Stimulated activated CD4-positive, alpha-beta T cell treated with anti-CD3 and anti-CD28 coated beads, Interleukin-4, amount 100 ng/mL, for 48 hours (primary cell): ENCODE measurements at places on chromosomes 6 and 20.

DNA sequence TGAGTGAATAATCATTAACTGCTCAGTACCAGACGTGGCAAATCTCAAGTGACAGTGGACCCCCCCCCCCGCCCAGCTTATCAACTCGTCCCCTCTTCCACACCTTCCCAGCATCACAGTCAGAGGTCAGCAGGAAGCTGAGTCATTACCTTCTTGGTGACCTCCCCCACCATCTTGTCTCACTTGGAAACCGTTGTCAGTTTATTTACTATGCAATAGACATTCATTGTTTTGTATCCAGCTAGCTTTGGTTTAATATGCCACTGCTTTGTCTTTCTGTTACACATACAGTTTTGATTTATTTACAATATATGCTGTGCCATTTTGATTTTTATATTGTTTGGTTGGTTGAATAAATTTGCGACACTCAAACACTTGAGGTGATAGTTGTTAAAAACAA lies 158.1 kb downstream of the QKI start:
- DNase-seq: no peak

DNA sequence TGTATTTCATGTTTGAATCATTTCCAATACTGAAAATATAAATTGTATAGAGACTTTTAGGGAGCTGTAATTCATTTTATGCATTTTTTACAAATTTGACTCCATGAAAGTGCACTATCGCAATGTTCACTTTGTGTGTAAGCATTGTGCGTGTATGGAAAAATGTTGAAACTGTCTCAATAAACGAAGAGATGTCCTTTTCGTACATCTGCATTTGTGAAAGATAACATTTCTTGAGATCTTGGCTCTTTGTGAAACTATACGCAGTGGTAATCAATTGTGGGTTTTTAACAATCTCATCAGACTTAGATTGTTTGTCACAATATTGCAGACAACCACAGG lies 18.6 kb upstream of the ZBP1 start:
- no peak for DNase-seq

DNA sequence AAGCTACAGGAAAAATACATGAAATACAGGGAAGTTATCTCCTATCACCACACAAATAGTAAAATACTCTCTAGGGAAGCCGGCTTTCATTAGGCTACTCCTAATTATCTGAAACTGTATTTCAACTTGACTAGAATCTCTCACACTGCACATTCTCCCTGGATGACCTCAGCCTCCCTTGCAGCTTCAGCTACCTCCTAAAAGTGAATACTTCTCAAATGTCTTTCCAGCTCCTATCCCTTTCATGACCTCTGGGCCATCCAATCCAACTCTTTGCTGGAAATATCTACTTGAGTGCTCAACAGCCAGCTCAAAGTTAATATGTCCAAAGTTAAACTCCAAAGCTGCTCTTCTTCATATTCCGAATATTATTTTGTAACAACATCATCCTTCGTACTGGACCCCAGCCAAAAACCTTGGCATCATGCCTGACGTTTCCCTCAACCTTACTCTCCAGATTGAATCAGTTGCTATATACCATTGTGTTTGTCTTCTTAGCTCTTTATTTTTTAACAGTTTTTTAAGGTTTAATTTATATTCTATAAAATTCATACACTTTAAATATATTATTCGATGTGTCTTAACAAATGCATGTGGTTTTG lies 29.4 kb upstream of the KIF6 start:
- no peak for DNase-seq

DNA sequence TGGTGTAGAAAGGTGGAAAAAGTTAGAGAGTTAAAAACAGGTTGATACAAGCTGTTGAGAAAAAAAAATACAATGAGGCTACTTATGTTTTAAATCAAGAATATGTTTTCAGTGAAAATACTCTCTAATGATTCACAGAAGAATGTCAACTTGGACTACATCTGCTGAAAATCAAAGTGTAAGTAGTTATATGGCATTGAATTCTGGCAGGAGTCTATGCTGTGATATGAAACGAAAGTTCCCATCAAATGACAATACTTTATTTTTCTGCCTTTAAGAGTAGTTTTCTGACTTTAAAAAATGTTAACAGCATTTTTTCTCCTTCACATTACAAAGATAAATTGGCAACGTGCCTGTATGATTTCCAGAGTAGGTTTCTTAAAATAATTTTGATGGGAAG lies 158.3 kb downstream of the EYA4 start:
- no peak for DNase-seq

- DNase-seq: no peak
Measured at GRCh38 chr6:52529311-52529710, 47.5 kb downstream of the TRAM2 start.

DNA sequence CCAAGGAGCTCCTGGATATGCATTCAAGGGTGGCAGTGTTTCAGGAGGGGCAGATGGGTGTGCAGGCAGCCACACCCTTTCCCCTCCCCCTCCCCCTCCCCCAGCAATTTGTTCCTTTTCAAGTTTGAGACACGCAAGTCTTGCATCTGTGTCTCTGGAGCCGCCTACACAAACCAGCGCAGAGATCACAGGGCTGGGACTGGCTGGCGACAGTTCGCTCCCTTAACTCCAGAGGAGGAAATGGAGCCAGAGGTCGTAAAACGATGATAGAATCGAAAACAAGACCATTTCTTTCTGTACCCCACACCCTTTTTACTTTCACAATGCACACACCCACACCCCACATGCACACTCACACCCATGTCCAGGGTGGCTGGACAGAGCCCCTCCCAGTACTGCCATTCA lies 163.1 kb downstream of the LY86 start:
- DNase-seq: no peak

- no peak for DNase-seq
Measured at GRCh38 chr20:309306-309840, 12.0 kb downstream of the ZCCHC3 start.

DNA sequence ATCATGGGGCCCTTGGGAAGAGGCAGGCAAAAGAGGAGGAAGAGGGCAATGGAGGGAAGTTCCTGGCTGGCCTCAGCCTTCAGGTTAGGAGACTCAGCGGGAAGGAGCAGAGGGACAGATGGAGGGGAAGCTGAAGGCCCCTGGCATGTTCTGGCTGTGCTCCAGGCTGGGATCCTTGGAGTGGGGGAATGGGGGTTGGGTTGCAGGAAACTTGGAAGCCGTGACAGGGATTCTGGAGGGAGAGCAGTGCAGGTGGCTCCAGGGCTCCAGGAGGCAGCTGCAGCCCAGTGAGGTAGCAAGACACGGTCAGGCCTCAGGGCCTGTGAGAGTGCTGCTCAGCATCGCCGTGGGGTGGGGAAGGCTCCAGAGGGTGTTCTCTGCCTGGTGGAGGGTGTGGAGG lies 64.6 kb upstream of the SCP2D1 start:
- no peak for DNase-seq

DNA sequence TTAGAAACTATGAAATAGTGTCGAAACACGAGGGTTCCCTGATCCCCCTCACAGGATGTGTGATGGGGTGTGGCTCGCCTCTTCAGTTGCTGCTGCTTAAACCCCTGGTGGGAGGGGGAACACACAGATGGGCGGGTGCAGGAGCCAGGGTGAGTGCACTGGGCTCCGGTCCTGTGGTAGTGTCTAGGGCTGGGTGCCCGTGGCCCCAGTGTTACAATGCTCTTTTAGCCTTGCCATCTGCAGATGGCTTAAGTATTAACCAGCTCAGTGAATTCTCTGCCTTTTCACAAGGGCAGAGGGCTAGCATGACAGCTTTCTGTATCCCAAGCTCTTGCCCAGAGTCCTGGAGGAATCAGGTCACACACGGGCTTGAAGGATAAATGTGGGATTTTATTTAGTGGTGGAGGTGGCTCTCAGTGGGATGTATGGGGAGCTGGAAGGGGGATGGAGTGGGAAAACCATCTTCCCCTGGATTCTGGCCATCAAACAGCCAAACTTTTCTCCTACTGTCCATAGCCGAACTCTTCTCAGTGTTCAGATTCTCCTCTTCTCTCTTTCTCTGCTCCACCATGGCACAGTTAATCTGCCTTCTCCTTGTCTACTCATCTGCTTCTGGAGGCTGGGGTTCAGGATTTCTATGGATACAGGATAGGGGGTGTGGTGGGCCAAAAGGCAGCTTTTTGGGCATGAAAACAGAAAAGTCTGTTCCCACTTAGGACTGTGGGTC lies 659.0 kb downstream of the EPM2A start:
- no peak for DNase-seq

DNA sequence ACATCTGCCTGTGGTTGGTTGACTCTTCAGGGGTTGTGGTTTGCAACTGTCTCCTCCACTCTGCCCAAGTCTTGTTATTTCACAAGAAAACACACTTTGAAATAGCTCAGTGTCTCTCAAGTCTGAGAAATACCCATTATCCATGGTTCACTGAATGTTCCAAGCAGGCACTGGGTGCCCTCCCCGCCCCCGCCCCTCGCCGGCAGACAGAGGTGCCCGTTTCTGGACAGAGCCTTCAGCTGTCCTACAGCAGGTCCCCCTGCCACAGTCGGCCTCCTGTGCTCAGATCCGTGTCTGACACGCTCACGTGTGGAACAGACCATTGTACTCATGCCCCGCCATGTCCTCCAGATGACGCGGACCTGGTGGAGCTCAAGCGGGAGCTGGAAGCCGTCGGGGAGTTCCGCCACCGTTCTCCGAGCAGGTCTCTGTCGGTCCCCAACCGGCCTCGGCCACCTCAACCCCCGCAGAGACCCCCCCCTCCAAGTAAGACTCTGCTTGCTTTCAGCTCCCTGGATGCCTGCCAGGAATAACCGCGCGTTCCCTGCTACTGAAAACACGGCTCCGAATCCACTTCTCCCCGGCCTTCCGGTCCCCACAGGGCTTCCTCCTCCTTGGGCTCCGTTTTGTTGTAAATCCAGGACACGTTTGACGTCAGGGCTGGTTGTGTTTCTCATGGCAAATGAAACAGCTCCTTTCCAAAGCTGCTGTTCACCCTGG lies 81.4 kb downstream of the SERAC1 start:
- DNase-seq: no peak

DNA sequence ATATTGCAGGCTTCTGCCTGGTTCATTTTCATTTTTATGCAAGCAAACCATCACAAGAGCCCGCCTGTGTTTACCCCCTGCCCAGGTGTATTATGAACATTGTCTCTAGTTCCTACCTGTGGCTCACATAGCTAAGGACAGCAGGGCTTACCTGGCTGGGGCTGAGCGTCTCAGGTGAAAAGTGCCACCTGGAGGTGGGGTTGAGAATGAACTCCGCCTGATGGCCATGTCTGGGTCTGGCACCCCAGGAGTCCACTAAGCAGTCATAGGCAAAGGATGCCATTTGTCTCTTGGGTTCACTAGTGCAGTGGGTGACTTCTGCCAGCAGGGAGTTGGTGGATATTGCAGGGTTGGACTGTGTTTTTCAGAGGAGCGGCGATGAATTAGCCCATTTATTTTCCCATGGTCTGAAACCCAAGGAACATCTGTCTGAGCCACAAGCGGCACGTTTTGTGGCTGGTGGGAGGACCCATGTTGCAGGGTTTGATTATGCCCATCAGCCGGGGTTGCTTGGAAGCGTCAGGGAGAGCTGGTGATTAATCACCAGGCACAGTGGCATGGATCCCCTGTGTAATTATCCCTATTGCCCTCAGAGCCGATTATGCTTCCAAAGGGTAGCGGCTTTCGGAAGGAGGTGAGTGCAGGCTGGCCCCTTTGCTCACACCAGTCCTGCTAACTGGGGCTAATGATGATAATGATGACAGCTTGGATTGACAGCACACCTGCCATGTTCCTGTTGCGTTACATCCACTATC lies 92.1 kb downstream of the CDH26 start:
- DNase-seq: no peak

- DNase-seq: no peak
Measured at GRCh38 chr6:82893889-82894652, 171.6 kb downstream of the UBE3D start.

DNA sequence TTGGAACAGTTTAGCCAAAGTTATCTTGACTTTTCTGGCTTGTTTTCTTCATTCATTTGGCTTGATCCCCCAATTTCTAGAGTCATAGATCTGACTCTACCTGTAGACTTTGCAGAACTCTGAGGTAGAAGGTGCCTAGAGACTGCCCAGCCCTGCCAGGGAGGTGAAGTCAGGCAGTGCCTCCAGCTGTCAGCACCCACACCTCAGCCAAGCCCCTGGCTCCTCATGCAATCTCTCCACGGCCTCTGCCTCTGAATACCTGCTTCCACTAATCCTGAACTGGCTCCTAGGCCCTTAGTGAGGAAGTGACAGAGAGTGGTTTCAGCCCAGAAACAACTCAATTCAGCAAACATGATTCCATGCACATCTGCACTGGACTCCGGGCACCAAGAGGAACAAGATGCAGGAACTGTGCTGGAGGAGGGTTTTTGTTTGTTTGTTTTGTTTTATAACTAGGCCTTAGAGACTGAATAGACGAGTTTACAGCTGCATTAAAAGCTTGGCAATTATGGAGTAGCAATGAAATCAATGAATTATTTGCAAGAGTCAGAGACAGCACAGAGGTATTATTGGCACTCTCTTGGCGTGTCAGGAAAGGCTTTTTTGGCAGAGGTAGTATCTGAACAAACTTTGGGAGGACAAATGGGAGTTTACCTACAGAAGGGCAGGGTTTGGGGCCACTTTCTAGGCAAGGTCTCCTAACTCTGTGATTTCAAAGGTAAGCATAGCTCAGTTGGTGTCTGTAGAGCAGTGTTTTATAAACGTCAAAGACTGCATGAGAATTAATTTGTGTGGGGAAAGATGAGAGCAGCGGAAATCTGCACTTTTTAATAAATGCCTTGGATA lies 25.2 kb downstream of the TGM3 start:
- no peak for DNase-seq

DNA sequence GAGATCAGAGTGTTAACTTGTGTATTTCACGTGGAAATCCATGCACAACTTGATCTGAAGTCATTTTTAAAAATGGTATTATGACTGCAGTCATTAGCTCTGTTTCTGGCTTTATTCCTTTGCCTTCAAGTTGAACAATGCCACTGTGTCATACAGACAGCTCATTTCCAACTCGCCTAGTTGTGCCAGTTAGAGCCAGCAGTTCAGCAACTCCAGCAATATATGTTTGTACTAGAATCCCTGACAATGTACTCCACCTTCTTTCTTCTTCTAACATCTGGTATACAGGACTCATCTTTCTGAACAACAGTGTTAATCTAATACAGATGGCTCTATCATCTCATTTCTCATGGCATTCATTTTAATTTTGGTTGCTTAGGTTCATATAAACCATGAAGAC lies 418.3 kb upstream of the POU3F2 start:
- no peak for DNase-seq

GRCh38 chr6:70041411-70041810 lies 175.1 kb downstream of the COL19A1 start:
- no peak for DNase-seq

- no peak for DNase-seq
Measured at GRCh38 chr6:75230484-75231325, 12.9 kb downstream of the COX7A2 start.

GRCh38 chr20:24572140-24572539 lies 102.7 kb downstream of the SYNDIG1 start:
- DNase-seq: no peak

GRCh38 chr6:56490993-56491392 lies 151.7 kb downstream of the DST start:
- no peak for DNase-seq

- no peak for DNase-seq
Measured at GRCh38 chr20:13960525-13960924, 29.9 kb downstream of the SEL1L2 start.

DNA sequence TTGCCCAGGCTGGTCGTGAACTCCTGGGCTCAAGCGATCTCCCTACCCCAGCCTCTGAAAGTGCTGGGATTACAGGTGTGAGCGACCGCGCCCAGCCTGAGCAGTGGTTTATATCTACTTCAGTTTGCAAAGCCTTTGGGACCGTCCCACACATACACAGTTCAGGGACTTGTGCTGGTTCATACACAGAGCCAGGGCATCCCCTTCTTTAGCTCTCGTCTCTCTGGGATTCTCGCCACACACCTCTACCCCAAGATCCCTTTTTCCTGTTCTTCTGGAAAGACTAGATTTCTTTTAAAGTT lies 12.5 kb downstream of the CAP2 start:
- DNase-seq: no peak

GRCh38 chr6:93801101-93801847 lies 381.9 kb upstream of the EPHA7 start:
- no peak for DNase-seq
